NCI-H526 treated with DMSO at 0.1 percent for 48 hours (cell line): ENCODE measurements at places on chromosomes 6 and 20.

- no peak for DNase-seq
Measured at GRCh38 chr6:159760602-159761057, 1.2 kb upstream of the ACAT2 start.

GRCh38 chr20:40980106-40980827 lies 48.4 kb upstream of the TOP1 start:
- DNase-seq: no peak

GRCh38 chr6:54654381-54654780 lies 192.2 kb upstream of the FAM83B start:
- no peak for DNase-seq

GRCh38 chr6:24490948-24491347 lies 1.6 kb upstream of the GPLD1 start:
- DNase-seq: no peak

- DNase-seq: no peak
Measured at GRCh38 chr6:1624851-1625781, 15.4 kb downstream of the FOXC1 start.

DNA sequence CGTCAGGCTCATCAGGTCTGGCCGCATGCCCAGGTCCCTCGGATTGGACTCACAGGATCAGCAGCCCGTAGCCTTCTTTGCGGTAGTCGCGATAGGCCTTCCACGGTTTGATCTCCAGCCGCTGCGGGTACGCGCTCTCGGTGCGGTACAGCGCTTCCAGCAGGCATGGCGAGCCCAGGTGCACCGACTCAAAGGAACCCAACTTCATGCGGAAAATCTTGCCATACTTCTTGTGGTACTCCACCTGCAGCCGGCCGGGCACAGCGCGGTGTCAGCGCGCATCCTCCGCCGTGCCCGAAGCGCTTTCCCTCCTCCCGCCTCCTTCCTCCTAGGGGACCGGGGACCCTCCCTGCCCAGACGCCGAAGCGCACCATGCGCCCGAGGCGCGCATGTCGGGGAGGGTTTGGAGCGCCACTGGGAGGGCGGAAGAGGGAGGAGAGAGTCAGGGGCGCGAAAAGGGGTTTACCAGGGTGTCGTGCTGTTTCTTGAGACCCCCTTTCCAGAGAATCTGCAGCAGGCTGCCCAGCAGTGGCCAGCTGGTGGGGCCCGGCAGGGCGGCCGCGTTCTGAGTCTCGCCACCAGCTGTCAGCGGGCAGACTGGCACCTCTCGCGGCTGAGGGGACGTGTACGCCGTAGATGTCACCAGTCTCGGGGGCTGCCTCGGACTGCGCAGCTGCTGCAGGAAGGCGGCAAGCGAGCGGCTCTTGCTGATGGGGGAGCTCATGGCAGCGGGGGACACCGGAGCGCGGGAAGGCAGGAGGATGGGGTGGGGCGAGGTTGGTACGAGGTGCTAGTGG lies 732 bp downstream of the CYP24A1 start:
- DNase-seq: peak; percentile 10

DNA sequence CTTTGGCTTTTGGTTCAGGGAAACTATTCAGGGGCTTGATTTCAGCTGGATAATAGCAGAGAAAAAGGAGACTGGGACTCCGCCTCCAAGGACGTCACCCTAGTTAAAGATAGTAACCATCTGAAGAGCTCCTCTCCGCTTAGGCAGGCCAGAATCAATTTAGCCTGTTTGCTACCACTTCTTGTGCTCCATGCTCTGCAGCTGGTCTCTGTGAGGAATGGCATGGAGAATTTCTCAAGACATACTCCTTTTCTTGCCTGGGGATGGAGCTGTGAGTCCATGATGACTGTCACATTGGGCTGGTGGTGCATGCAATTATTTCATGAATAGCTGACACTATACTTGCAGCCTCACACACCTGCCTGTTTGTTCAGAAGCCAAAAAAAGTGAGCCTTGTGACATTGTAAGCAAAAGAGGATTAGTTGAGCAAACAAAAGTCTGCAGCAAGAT lies 61.4 kb downstream of the TXLNB start:
- DNase-seq: peak; percentile 77

GRCh38 chr20:59560588-59561227 lies 43.6 kb upstream of the PHACTR3 start:
- no peak for DNase-seq

DNA sequence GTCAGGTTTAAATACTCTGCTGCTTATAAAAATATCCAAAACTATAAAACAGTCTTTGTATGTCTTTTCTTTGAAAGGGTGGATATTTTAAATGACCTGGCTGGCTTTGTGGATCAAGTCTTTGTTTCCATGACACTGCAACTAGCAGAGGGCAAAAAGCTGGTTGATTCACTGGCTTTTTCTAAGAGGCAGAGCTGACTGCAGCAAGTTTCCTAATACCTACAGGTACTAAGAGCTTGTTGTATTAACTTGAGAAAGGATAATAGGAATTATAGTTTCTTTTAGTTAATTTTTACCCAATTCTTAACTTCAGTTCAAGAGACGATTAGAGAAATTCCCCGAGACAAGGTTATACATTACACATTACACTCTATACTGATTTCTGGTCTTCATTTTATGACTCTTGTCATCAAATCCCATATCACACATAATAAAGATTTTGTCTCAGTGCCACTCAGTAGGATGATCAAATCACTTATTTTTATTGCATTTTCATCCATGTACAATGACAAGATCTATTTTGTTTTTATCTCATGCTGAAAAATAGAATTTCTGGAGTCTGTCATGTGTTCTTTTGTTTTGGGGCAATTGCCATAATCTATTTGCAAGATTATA lies 120.1 kb upstream of the RIMS1 start:
- DNase-seq: no peak

DNA sequence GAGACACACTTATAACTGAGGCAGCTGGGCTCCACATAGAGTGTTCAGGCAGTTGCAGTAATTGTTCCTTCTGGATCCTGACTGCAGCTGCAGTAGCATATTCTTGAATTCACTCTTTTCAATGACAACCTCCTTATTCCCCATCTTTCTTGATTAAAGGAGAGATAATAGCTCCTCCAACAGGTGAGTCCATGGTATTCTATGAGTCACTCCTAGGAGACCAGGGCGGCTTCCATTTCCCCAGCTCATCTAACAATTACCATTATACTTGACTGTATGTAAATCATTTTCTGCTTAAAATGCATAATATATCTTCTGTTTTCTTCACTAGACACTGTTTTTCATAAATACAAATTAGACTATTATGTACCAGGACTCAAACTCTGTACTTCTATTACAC lies 62.4 kb downstream of the TENT5A start:
- DNase-seq: peak; percentile 91

GRCh38 chr20:33281550-33282146 lies 1.4 kb upstream of the BPIFB1 start:
- no peak for DNase-seq

DNA sequence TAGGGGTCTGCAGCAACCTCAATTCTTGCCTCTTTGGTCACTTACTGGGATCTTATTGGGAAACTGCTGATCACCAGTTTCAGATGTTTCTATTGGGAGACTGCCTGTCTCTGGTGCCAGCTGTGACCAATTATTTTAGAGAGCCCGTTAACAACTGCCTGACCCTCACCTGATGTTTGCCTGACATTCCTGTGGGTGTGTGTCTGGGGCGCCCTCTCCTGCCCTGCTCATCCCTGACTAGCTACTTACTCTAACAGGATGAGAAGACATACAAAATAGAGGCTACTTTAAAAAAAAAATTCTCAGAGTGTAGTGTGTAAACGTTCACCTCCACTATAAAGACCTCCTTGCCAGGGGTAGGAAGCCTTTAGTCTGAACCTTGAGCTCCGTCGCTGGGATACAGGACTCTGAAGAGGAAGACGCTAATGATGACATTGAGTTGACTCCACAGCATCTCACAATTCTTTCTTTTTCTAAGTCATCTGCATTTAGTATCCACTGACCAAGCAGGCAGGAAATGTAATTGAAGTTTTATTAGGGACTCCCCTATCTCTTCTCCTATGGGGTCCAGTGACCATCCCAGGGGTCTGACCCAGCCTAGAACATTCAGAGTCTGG lies 54.6 kb upstream of the DDR1 start:
- DNase-seq: no peak

DNA sequence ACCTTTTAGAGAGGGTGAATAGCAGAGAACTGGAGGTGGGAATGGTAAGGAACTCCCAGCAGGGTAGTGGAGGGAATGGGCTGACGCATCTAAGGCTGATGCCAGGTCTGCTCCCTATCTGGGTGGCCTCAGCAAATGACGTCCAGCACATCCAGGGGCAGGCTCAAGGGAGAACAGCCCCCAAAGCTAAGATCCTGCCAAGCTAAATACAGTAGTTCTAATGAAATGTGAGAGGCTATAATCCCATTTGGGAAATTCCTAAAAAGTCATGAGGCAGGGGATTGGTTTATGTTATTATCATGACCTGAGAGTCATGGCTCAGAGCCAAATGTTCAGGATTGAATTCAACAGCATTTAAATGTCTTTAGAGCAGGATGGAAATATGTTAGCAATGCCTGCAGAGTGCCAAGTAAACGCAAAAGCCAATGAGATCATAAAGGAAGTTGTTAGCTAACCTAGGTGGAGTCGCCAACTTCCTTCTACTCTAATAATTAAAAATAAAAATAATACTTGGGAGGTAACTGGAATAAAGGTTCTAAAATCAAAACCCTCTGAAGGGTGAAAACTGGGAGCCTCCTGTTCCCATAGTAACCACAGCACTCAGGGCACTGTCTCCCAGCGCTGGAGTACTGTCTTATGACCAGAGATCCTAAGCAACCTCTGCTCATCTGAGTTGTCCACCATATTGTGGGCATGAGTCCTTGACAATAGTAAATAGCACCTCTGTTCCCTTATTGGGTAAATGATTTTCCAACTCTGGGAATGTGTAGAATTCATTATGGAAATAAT lies 34.8 kb downstream of the IYD start:
- no peak for DNase-seq

DNA sequence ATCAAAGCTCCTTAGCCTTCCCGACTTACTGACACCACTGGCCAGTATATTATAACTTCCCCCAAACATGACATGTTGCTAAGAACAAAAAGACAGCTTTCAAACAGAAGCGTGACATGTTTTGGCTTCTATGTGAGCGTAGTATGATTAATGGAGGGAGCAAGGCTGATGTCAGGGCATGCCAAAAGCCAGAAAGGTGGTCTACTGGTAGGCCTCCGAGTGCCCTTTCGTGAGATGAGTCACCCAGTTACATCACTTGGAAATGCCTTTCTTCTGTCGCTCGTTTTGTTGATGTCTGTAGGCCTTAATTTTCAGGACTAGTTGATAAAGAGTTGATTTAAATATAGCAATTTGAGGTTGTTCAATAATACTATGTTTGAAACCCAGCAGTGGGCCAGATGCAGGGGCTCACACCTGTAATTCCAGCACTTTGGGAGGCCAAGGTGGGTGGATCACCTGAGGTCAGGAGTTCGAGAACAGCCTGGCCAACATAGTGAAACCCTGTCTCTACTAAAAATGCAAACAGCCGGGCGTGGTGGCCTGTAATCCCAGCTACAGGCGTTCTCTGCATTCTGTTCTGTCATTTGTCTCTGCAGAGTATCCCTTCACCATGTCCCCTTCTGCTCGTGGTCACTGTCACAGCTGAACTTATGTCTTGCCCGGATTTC lies 53.3 kb downstream of the CNKSR3 start:
- DNase-seq: no peak

DNA sequence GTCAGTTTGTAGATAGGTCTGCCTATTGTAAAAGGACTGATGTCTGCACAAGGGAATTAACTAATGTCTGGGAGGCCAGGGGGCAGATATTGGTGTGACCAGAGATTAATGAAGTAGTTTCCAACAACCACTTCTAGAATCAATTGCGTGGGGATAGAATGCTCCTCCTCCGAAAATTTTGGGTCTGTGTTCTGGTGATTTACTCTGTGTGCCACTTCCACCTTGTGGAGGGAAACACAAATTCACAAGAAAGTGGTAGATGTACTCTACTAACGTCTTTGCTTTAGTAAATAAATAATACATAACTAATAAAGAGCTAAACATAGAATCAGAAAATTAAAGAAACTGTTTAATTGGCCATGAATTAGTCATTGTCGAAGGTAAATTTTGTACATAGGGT lies 25.5 kb downstream of the TMEM14A start:
- DNase-seq: no peak

- no peak for DNase-seq
Measured at GRCh38 chr6:41767112-41767833, 12.4 kb downstream of the FRS3 start.

GRCh38 chr20:33076662-33077372 lies 2.6 kb upstream of the BPIFB4 start:
- DNase-seq: no peak

GRCh38 chr6:67009818-67010217 lies 1302.8 kb upstream of the EYS start:
- DNase-seq: peak; percentile 15
